ENCODE measurements at places on chromosomes 4 and X.

- no peak for DNase-seq
Observed at GRCh38 chr4:7398104-7398423, 36.7 kb downstream of the PSAPL1 start.

GRCh38 chrX:119677654-119677981 lies 15.3 kb downstream of the SEPTIN6 start:
- no peak for DNase-seq

DNA sequence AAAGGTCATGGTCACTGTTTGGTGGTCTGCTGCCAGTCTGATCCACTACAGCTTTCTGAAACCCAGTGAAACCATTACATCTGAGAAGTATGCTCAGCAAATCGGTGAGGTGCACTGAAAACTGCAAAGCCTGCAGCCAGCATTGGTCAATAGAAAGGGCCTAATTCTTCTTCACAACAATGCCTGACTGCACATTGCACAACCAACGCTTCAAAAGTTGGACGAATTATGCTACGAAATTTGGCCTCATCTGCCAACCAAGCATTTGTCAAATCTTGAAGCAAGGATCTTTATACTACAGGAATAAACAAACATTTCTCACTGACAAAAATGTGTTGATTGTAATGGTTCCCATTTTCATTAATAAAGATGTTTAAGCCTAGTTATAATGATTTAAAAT lies 90.4 kb downstream of the EIF4E start:
- no peak for DNase-seq

DNA sequence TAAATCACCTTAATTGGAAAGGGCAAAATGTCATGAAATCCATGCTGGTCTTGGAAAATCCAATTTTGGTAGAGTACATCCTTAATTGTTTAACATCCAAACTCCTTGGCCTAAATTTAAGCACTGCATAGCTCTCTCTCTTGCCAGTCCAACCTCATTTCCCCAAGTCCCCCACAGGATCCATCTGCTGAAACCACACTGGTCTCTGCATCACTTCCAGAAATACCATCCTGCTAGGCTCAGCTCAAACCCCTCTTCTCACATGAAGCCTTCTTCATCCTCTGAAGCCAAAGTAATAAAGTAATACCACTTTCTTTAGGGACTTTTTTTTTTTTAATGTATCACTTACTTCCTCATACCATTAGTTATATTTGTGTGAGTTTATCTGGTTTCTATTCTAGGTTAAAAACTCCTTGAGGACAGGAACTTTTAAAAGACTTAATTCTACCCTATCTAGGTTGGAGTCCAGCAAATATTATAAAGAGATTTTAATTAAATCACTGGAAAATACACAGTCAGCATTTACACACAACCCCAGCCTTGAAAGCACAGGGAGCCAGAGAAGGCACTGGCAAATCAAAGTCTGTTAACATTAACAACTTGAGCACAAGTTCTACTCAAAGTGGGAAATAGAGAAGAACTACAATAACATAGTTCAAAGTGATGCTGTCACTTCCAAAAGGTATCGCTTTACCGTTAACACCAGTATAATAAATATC lies 16.7 kb upstream of the KLF3 start:
- DNase-seq = no peak

Data from substantia nigra (tissue), 51 donors.